Choroid plexus epithelial cell (primary cell): ENCODE measurements at places on chromosomes 5 and 9.

DNA sequence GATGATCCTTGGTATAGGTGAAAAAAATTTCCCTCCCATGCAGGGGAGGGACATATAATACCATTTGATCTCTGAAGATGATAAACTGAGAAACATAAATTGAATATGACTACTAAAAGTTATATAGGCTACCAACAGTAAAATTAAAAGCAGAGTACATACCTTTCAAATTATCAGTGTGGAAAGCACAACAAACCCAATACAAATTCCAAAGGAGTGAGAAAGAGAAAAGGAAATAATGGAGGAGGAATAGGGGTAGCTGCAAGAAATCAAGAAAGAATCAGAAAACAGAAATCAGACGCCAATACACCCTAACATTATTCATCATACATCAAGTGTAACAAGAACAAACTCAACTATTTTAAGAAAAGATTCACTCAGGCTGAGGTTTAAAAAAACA is 17.7 kb downstream of the GNAQ start:
- DNase-seq = no peak

- DNase-seq = peak; percentile 65
These were observed 60.5 kb downstream of the GLDC start for GRCh38 chr9:6584881-6585597.

DNA sequence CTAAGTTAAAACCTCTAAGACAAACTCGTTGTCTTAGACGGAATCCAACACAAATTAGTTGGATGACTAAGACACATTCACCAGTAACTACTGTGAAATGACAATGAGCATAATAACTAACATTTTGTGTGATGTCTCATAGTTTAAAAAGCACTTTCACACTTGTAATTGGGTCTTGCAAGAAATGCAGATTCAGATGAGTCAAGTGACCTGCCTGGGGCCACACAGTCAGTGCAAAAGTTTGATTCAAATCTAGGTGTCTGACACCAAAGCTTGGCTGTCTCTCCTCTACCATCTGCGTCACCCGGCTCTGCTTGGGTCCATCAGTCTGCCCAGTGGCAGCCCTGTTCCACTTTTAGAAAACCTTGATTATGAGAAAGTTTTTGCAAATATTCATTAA is 143.7 kb downstream of the TTLL11 start:
- no peak for DNase-seq

DNA sequence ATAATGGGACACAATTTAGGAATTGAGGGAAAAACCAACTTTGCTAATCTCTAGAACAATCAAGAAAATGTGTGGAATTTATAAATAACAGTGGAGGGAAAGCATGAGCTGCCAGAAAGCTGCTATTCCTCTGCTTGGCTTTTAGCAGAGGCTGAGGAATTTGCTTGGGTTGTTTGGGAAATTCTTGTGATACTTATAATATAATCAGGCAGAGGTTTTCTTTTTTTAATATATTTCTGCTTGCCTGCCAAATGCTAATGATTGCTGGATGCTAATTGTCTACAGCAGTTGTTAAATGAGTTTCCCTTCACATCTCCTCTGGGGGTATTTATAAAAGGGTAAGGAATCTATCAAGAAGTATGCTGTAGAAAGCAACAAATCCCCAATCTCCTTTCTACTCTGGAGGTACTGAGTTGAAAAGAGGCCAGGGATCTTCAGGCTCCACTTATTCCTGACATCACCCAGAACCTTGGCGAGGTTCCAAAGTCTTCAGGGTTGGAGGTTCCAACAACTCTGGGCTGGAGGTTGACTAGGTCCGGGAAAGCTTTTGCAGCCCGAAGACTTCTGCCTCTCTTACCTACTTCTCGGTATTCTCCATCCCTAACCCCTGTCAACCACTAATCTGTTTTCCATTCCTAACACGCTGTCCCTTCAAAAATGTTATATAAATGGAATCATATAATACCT is 60.4 kb upstream of the TMED7 start:
- peak; percentile 20 for DNase-seq

DNA sequence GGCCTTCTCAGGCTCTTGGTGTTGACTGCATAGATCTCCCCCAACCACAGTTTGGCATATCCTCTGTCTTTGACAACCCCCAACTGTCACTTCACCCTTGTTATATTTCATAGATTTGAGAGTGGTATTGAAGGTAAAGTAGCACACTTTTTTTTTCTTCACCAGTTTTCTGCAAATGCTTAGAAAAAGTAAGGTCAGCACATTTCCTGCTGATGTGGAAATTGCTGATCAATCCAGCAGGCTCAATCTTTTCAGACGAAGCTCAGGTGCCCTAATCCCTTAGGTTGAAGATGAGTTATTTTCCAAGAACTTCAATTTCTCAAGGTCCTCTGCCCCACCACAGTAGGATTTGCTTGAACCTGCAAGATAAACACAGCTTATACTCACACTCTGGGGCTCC is 38.5 kb upstream of the ANKRD31 start:
- DNase-seq = no peak

DNA sequence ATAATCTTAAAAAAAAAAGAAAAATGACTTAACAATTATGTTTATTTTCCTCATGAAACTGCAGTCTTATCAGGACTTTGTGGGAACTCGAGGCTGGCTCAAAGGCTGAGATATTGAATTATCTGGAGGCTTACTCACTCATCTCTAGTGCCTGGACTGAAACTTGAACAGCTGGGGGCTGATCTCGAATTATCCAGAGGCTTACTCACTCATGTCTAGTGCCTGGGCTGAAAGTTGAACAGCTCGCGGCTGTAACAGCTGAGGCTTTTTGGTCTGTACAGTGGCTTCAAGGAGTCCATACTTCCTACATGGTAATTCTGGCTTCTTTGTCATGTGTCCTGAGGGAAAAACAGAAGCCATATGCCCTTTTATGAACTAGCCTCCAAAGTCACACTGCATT is 371.9 kb downstream of the CETN3 start:
- peak; percentile 85 for DNase-seq

DNA sequence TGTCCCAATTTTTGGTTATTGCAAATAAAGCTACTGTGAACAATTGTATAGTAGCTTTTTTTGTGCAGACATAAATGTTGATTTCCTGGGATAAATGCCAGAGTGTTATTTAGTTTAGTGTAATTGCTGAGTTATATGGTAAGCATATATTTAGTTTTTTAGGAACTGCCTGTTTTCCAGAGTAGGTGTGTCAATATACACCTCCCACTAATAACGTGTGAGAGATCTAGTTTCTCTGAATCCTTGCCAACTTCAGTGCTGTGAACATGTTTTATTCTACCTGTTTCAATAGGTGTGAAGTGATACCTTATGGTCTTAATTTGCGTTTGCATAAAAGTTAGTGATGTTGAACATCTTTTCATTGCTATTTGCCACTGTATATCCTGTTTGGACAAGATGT is 9.1 kb upstream of the OR2S2 start:
- DNase-seq = no peak

- DNase-seq = no peak
These were observed 7.6 kb upstream of the AK3 start for GRCh38 chr9:4748612-4749011.

DNA sequence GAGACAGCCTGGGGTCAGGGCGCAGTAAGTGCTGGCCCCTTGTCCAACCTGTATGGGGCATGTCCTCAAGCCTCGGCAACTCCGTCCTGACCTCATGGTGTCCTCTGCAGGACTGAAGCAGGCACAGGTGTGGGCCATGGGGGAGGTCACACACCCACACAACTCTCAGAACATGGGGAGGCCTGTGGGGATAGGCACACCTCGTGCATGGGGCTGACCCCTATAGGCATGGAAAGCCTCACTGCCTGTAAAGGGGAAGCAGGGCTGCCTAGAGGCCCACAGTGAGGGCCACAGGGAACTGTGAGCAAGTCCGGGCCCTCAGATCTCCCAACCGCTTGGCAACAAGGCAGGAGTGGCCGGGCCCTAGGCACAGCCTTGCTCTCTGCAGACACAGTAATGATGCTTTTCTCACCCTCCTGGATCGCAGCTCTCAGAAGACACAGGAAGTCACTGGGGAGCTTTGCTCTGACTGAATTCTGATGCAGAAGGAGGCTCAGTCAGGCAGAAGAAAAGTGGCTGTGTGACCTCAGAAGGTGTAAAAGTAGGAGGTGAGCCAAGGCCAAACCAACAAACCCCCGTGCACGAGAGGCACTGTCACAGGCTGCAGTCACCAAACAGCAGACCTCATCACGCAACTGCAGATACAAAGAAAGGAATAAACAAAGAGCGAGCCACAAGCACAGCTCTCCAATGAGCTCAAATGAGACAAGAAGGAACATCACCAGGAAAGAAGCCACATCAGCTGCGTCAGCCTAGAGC is 5.4 kb downstream of the IPPK start:
- DNase-seq = peak; percentile 30

- peak; percentile 41 for DNase-seq
These were observed 9.7 kb upstream of the WDR38 start for GRCh38 chr9:124843456-124844034.

DNA sequence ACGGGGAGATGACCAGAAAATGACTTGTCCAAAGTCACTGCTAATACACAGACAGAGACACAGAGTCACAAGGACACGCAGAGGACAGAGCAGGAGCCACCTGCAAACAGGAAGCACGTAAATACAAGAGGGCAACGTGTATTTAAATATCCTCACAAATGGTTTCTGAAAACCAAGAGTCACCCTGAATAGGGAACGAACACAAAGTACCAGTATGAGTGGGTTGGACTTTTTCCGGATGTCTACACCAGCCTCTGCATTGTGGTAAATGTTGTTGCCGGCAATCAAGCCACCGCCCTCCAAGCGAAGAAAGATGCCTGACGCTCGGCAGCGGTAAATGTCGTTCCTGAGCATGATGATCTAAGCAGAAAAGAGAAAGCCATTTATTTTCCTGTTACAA is 44.5 kb downstream of the FBXO10 start:
- no peak for DNase-seq

GRCh38 chr5:111278858-111279504 is 54.8 kb downstream of the CAMK4 start:
- peak; percentile 68 for DNase-seq

DNA sequence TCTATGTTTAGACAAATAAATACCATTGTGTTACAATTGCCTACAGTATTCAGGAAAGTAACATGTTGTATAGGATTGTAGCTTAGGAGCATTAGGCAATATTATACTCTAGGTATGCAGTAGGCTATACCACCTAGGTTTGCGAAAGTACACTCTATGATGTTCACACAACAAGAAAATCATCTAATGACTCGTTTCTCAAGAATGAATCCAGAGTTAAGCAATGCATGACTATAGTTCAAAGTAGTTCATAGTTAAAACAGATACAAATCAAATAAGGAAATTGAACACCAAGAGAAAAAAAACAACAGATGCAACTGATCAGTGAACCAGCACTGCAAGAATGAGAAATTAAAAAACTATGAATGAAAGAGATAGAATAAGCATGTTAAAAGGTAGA is 27.6 kb upstream of the ABLIM3 start:
- peak; percentile 78 for DNase-seq

DNA sequence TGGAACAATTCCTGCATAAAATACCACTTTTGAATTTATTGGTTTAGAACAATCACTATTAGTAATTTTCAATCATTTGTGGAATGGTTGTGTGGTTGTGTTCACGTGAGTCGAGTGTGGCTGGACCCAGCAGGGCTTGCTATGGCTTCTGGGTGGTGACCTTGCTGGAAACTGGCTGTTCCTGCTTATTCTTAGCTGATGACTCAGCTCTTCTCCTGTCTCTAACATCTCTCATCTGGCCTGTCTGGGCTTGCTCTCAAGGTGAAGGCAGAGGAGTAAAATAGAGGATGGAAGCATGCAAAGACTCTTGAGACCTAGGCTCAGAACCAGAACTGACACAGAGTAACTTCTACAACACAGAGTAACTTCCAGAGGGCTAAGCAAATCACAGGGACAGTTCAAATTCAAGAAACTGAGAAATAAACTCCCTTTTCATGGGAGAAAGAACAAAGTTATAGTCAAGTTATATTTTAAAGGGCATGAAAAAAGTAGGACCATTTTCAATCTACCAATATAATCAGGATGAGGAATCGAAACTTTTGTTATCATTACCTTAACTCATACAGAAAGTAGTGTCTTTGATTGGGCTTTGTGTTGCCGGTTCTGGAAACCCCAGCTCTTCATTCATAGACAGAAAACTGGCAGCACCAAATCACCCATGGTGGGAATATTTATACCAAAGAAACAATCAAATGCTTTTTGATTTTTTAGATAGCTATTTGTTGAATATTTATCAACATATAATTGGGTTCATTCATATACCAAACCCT is 665.1 kb downstream of the CDH18 start:
- DNase-seq = peak; percentile 1

- peak; percentile 95 for DNase-seq
These were observed 4.0 kb upstream of the CLIC3 start for GRCh38 chr9:137000177-137000930.

- no peak for DNase-seq
These were observed 118.0 kb upstream of the PHYKPL start for GRCh38 chr5:178350361-178351220.
